ENCODE measurements at places on chromosomes 5 and 9.

GRCh38 chr9:127979333-127980059, 1.3 kb downstream of the EEIG1 start:
- DNase-seq, result no peak

DNA sequence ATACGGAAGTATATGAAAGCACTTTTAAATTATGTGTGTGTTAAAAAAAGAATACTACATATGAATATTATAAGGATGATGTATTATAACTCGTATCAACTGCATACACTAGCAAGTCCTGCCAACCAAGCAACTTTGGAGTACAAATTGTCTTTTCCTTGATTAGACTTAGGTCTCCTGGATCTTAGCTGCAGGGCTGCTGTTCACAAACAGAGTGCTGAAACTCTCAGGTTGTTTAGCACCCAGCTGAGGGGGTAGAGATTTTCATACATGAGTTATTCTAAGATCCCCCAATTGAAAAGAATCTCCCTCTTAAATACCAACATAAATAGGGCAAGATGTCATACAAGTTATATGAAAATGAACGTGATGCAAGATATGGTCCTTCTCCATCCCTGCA, 149.8 kb upstream of the TNC start:
- no peak for DNase-seq

DNA sequence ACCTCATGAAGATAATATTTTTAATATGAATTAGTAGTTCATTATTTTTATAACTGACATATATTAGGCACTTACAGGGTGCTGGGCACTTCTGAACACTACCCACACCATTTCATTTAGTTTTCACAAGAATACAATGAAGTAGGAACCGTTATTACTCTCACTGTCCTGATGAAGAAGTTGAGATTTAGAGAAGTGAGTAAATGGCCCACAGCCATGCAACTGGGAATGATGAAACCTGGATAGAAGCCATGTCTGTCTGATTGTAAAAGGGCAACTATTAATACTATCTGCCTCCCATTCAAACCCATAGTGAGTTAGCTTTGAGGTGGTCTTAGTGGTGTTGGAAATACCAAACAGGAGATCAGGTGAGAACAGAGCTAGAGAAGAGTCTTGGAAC, 29.6 kb upstream of the OTULINL start:
- DNase-seq, result no peak

- DNase-seq, result no peak
These were observed 44.8 kb downstream of the ANGPTL2 start for GRCh38 chr9:127077644-127077946.

GRCh38 chr9:95018099-95018936, 291.8 kb downstream of the AOPEP start:
- no peak for DNase-seq

GRCh38 chr9:128895556-128895955, 13.6 kb downstream of the LRRC8A start:
- no peak for DNase-seq

GRCh38 chr9:92503156-92503555, 20.9 kb upstream of the ASPN start:
- no peak for DNase-seq

GRCh38 chr5:32421075-32421474, 23.5 kb downstream of the ZFR start:
- DNase-seq, result no peak

DNA sequence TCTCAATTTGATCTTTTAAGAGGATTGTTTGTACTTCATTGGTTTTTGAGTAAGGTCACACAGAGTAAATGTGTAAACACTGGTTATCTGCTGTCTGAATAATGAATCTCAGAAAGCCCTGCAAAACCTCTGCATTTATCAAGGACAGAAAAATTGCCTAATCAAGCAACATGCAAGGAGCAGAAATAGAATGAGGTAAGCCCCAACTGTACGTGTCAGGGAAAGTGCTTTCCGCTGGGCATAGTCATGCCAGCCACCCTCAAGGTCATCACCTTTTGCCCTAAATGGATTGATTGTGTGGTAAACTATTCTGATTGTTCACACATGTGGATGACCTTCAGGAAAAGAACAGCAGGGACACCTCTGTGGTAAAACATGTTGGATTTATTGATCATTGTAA, 376.9 kb upstream of the KCNN2 start:
- DNase-seq, result no peak

GRCh38 chr9:95505717-95506427, 10.9 kb downstream of the PTCH1 start:
- no peak for DNase-seq

DNA sequence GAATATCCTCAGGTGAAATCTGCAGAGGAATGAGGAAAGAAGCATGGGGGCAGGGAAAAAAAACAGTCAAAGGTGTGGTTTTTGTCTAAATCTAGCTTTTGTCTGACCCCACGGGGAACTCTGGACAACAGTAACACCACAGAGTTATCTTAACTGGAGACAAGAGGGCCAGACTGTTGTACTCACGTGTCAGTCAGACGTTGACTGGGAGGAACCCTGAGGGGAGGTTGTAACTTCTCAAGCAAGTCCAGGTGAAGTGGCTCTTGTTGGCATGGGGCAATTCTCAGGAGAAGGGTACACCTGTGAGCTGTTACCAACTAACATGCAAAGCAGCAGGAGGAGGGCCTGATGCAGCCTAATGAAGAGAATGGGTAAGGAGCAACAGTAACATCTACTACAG, 44.1 kb upstream of the SHISAL2B start:
- no peak for DNase-seq

- DNase-seq, result no peak
These were observed 196.2 kb downstream of the AOPEP start for GRCh38 chr9:94922691-94923107.

DNA sequence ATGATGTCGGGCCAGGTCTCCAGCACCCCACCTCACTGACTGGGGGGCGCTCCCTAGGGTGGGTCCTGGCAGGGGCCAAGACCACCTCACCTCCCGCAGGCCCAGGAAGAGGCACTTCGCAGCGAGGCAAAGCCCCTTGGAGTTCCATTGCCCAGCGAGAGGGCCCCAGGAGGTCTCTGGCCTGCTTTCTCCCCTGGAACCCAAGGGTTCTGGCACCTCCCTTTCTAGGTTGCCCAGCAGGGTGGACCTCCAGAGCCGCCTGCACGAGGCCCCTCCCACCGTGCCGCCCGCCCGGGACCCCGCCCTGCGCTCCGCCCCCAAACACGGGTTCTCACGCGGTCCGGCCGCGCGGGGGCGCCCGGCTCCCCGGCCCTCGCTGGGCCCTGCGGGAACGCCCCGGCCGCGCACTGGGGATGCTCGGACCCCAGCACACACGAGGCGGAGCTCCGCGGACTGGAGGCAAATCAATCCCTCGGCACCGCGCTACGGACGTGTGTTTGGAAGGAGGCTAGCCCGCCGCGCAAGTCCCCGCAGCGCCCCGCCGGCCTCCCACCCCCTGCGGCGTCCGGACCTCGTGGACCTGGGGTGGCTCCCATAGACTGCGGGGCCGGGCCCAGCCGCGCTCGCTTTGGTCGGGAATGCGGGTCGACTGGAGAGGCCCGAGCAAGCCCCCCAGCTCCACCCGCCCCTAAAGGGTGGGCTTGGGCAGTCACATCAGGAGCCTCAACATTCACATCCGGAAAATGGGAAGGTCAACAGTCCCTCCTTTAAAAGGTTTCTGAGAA, 99.5 kb upstream of the LMX1B start:
- no peak for DNase-seq

DNA sequence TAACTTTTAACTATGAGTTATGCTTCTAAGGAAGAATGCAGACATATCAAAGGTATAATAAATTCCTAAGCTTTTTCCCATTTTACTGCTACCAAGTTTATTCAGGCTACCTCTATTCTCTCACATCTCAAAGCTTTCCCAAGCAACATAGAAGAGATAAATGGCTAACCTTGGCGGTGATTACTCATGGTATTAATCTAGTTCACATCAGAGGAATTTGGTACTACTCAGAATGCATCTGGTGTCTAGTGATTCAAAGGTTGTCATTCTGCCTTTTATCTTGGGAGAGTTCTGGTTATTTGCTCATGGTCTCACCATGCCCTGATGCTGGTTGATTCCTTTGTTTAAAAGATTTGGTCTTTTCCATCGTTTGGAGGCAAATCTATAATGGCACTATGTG, 182.7 kb downstream of the TAF11L14 start:
- no peak for DNase-seq

DNA sequence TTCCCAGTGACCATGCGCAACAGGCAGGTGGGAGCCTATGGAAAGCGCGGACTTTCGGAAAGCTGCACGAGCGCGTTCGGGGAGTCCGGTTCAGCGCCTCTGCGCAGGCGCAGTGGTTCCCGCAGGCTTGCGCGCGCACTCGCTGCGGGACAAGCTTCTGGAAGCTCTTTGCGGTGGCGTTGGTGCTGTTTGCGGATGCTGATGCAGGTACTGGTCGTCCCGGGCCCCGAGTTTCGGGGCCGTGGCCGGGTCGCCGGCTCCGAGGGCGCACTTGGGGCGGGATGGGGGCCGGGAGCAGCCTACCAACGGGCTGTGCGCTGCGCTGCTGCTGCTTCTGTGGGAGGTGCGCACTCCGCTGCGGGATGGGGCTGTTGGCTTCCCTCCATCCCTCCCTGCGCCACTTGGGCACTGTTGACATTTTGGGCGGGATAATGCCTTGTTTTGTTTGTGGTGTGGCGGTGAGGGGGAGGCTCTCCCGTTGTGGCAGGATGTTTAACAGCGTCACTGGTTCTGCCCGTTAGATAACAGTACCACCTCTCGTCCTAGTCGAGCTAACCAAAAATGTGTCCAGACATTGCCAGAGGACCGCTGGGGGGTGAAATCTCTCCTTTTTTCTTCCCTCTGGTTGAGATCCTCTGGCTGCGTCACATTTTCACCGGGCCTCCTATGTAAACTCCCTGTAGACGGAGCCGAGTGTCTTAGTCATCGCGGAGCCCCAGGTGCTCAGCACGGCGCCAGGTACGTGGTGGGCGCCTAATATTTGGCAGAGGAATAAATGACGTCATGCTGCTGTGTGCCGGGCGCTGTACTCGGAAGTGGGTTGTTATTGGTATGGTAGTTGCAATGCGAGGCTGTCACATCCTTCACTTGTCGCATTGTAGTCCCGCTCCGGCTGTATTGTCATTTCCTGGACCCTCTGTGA, at the start of gene ZNF483:
ZNF483 (plus strand) TSS at position 124 of the 922 bp plus-strand sequence. CDS start 2,217 bp downstream, outside the sequence.
- DNase-seq, result peak; percentile 63

DNA sequence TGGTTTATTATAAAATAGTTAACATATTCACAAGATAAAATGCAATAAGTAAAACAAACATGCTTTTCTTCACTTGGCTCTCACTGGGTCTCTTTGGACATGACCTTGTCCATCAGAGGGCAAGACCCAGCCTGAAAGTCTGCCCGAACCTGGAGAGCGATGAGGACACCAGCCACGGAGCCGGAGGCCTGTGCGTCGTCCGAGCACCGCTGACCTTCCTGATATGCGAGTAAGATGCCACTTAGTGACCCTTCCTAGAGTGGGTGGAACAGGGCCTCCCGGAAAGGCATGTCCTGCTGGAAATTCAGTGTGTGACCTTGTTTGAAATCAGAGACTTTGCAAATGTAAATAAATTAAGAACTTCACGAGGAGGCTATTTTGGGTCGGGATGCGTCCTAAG, 52.9 kb downstream of the IRX2 start:
- no peak for DNase-seq

- DNase-seq, result no peak
These were observed 188.2 kb downstream of the CRB2 start for GRCh38 chr9:123544007-123544827.

GRCh38 chr9:126419475-126419874, 92.8 kb downstream of the MVB12B start:
- no peak for DNase-seq

DNA sequence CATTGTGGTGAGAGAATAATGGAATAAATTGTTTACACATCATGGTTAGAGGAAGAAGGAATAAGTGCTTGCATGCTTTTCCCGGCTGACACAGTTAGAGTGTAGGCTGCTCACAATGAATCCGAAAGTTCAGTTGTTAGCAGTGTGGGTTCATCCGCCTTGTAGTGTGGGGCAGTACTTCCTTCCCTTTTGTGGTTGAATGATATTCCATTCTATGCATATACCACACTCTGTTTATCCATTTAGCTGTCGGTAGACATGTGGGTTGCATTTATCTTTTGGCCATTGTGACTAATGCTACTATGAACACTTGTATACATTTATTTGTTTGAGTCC, 84.0 kb downstream of the COL5A1 start:
- DNase-seq, result no peak

- DNase-seq, result no peak
These were observed 481.1 kb downstream of the NR2F1-AS1 start for GRCh38 chr5:93099902-93100347.

DNA sequence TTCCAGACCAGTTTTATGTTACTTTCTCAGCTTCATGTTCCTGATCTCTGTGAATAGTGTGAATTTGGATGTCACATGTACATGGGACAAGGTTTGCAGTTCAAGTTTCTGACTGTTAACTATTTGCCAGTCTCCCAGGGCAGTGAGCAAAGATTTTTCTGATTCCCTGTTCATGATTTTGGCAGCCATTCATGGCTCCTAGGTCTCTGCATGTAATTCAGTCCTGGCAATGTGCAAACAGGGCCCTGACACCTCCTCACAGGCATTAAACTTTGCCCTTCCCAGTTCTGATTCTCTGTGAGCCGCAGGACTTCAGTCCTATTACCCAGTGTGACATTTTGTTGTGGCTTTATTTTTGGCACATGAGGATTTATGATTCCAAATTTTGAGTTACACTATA, 349.7 kb downstream of the ARRDC3 start:
- no peak for DNase-seq

GRCh38 chr5:179325296-179326031, 19.8 kb downstream of the ADAMTS2 start:
- DNase-seq, result no peak

DNA sequence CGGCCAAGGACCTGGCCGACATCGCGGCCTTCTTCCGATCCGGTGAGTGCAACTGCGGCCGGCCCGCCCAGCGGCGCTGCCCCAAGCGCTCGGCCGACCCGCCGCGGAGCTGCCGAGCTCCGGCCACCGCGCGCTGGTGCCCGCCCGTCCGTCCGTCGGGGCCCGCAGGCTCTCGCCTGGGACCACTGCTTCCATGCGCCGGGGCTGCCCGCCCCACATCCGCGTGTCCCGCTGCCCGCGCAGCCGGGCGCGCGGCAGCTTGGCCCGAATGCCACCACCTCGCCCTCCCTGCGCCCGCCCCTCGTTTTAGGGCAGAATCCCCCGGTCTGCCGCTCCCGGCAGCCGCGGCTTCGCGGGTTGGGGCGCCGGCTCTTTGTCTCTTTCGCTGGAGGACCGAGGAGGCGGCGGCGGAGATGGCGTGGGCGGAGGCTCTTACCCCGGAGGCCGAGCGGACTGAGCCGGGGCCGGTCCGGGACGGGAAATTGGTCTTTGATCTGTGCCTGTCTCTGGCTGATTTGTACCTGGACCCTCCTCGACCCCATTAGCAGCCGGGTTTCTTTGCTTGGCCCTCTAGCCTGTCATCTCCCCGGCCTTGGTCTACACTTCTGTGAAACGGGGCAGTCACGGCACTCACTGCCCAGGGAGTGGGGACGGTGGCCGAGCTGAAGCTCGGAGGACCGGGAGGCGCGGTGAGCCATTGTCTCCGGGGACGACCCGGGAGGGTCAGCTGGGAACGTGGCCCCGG, 871 bp downstream of the TRIO start:
- DNase-seq, result no peak

GRCh38 chr5:156376751-156377150, 49.8 kb downstream of the SGCD start:
- DNase-seq, result no peak
